ENCODE measurements at places on chromosomes 2 and 18. TPM values are rescaled to one million over a fixed set of nuclear protein-coding genes. Genes with fewer than 3 reads are reported as not detected.

CNGA3 gene
- not detected for total RNA-seq

KIF3C gene
- total RNA-seq, result 7.5 TPM

TWIST2 gene
- not detected for total RNA-seq

CTNNA2 gene
- not detected for total RNA-seq

DSG2 gene
- 1.3 TPM for total RNA-seq

ACMSD gene
- not detected for total RNA-seq

SCN2A gene
- 0.02 TPM for total RNA-seq

DCDC2C gene
- total RNA-seq, result not detected

PLGLB1 gene
- total RNA-seq, result 4.7 TPM

STON1 gene
- total RNA-seq, result 1.9 TPM

Data from activated CD4-positive, alpha-beta T cell treated with anti-CD3 and anti-CD28 coated beads, Interleukin-2, amount 10 ng/mL, durations not matched to agents 7 days and 5 days (primary cell).